ENCODE measurements at places on chromosomes 3 and 15. TPM values are rescaled to one million over a fixed set of nuclear protein-coding genes. Genes with fewer than 3 reads are reported as not detected.

CLSTN2 gene
- 0.09 TPM for total RNA-seq

RTP3 gene
- not detected for total RNA-seq

ZNF639 gene
- 19.5 TPM for total RNA-seq

ADPGK gene
- 42.1 TPM for total RNA-seq

TM6SF1 gene
- total RNA-seq = 2.0 TPM

CRABP1 gene
- not detected for total RNA-seq

POLQ gene
- total RNA-seq = 1.9 TPM

MOBP gene
- not detected for total RNA-seq

CTXN2 gene
- total RNA-seq = not detected

SKOR1 gene
- total RNA-seq = 0.16 TPM

FGF7 gene
- total RNA-seq = 393 TPM

TMEM40 gene
- total RNA-seq = not detected

XCR1 gene
- total RNA-seq = not detected
